ENCODE measurements at places on chromosomes 2 and 18.

DNA sequence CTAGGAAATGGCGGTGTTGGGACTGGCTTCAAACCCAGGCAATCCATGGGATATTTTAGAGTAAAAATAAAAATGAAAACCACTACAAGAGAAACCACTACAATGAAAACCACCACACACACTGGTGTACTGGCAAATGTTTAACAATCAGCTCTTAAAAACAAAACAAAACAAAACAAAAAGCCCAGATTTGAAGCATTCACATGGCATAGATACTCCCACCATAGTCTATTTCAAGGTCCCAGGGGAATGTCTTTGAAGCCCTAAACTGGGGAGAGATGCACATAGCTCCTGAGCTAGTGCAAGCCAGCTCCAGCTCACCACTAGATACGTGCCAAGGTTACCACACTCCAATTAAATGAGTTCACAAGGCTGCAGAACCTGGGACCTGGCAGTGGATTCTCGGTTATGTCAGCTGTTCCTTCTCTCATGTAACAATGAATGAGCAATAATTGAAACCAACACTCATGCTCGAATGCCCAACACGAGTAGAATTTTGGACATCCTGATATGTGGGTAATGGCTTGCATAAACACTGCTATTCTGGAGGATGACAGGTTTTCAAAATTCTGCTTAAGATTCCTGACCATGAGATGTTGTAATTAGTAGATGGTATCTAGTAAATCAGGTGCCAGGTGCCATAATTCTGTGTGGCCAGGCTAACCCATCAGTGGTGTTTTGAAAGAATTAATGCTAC is 102.2 kb downstream of the OSBPL6 start:
- no peak for DNase-seq

DNA sequence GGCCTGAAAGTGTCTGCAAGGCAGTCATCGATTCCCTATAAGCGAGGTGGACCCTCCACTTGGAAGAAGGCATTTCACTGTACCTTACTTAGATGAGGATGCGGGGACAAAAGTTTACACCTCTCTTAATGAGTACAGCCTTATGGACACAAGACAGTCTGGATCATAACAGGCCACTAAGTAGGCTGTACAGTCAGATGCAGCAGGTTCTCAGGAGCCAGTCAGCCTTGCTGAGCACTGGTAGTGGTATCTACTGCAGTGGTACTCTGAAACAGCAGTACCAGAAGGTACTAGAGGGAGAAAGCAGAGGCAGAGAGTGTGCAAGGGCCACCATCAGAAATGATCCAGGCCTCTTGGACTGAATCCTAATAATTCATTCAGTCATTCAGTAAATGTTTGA is 77.6 kb downstream of the KCMF1 start:
- DNase-seq, result no peak

- no peak for DNase-seq
Observed at GRCh38 chr18:69898241-69898861, 49.3 kb downstream of the CD226 start.

DNA sequence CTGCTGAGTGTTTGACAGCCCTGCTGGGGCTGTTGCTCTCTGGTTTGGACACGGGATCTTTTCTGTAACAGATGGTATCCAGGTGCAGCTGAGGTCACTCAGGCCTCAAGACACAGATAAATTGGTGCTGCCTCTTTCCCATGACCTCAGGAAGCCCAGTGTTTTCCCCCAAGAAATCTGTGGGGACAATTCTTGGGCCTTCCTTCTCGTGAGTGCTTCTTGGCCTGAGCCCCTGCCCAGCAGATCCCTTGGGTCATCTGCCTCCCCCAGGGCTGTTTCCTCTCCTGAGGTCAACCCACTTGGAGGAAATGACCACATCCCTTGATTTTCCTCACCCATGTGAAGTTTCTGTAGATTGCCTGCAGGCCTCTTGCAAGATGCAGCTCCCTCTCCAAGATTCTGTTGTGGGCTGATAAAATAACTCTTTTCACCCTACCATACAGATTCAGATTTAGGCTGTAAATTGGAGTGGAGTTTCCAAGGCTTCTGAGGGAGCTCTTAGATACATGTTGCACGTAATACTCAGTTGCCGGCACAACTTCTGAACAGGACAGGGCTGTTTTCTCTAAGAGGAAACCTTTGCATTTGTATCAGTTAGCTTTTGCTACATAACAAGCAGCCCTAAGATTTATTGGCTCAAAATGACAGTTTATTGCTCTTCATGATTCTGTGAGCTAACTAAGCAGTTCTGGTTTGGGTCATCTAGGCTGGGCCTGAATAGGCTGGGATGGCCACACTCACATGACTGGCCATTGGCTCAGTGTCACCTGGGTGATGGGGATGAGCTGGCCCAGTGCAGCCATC is 13.1 kb downstream of the ZAP70 start:
- no peak for DNase-seq

- no peak for DNase-seq
Observed at GRCh38 chr2:62485761-62486438, 20.1 kb downstream of the TMEM17 start.

DNA sequence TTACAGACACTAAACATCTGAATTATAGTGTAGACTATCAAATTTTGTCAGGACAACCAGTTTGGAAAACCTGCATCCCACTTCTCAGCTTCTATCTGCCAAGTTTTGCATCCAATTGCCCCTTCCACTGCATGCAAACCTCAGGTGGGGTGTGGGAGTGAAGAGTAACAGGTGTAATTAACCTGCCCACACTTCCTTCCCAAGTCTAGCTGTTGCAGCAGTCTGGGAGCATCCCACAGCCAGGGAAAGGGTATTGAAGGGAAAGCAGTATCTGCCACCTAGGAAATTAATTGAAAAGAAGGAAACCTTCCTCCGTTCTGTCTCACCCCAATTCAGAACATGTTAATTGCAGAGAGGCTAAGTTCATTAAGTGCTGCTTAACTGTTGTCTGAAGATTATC is 189.9 kb downstream of the NCKAP5 start:
- no peak for DNase-seq

DNA sequence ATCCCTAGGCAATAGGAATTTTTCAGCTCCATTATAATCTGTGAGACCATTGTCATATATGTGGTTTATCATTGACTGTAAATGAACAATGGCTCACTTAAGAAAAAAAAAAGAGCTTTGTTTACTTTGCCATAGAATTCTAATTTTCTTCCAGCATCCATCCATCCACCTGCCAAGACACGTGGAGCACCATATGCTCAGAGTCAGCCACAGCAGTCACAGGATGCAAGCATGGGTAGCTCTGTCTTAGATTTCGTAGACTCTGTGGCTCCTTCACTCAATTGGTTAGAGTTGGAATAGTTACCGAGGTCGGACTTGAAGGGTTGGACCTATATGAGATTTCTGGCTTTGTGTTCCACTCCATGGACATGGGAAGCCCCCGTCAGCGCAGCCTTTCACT is 75.6 kb downstream of the COA5 start:
- DNase-seq, result no peak

DNA sequence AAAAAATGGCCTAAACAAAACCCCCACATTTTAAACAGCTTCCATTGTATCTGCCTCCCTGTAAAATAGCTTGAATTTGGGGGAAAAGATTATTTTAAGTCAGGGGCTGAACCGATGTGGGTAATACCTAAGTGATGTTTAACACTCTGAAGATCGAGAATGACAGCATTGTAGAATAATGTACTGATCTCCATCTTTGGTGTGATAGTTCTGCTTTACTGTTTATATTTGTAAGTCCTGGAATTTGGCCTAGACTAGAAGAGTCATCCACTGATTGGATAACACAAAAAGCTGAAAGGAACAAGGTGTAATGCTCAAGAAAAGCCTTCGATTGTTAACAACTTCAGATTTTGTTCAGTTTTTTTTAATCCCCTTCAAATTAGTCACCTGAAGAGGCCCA is 53.8 kb upstream of the CCDC68 start:
- no peak for DNase-seq

DNA sequence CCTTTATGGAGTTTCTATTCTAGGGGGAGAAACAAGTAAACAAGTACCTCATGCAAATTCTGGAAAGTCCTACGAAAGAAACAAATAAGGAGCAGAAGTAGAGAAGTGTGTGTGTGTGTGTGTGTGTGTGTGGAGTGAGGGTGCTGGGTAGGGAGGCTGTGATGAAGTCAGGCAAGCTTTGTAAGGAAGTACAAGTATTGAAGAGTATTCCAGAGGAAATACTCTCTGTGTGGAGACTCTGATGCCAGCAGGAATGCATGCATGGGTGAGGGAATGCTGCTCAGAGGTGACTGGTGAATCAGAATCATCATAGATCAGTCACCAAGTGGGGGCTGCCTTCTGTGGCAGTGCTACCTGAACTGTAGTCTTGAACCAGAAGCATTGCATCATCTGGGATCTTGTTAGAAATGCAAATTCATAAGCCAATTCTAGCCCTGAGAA is 34.5 kb downstream of the SLC4A3 start:
- no peak for DNase-seq

GRCh38 chr2:77488141-77488540 is 34.0 kb downstream of the LRRTM4 start:
- no peak for DNase-seq

DNA sequence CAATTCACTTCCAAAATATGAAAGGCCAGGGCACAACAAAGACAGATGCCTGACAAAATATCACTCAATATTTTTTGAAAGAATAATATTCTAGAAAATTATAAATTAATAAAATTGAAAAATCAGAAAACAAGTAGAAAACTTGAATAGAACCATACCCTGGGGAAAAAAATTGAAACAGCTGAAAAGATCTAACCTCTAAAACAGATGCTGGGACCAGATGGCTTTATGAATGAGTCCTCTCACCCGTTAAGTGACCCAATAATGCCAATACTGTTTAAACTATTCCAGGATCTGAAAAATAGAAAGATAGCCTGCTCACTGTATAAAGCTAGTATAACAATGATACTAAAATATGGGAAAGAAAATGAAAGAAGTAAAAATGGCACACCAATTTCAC is 322.3 kb upstream of the VWC2L start:
- DNase-seq, result no peak

GRCh38 chr18:32711862-32712261 is 61.0 kb downstream of the KLHL14 start:
- DNase-seq, result no peak

GRCh38 chr2:38632980-38633379 is 30.3 kb upstream of the HNRNPLL start:
- no peak for DNase-seq

- DNase-seq, result no peak
Observed at GRCh38 chr2:143807192-143807591, 678.0 kb downstream of the ARHGAP15 start.

- no peak for DNase-seq
Observed at GRCh38 chr18:12433829-12434540, 26.3 kb downstream of the PRELID3A start.

Measured in RWPE1 (cell line).